Non-pigmented ciliary epithelial cell (primary cell): ENCODE measurements at places on chromosomes 13 and 19.

DNA sequence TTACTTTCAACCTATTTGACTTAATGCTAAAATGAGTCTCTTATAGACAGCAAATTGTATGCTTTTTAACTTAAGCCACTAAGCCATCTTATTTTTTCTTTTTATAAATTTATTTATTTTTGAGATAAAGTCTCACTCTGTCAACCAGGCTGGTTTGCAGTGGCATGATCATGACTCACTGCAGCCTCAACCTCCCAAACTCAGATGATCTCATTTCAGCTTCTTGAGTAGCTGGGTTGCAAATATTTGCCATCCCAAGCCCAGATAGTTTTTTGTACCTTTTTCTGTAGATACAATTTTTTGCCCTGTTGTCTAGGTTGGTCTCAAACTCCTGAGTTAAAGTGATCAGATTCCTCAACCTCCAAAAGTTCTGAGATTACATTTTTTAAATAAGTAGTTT, 27.1 kb downstream of the ZNF714 start:
- DNase-seq: no peak

GRCh38 chr13:113084094-113084942, 21.3 kb upstream of the F7 start:
- no peak for DNase-seq

DNA sequence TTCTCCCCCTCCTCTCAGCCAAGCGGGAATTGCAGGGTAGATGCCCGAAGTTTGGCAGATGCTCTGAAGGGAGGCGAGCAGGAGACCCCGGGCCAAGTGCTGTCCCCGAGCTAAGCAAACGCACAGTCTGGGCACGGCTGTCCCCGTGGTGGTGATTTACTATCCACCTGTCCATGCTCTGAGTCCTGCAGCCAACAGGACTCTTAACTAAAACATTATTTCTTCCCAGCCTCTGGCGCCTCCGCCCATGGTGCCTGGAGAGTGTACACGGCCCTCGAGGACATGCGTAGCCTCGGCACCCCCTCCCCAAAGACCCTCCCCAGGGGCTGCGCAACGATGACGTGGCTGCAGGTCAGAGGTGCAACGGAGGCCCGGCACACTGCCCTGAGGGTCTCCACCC, 7.6 kb downstream of the TINCR start:
- no peak for DNase-seq

- DNase-seq: no peak
Measured at GRCh38 chr19:18233224-18233825, 7.1 kb upstream of the PDE4C start.

DNA sequence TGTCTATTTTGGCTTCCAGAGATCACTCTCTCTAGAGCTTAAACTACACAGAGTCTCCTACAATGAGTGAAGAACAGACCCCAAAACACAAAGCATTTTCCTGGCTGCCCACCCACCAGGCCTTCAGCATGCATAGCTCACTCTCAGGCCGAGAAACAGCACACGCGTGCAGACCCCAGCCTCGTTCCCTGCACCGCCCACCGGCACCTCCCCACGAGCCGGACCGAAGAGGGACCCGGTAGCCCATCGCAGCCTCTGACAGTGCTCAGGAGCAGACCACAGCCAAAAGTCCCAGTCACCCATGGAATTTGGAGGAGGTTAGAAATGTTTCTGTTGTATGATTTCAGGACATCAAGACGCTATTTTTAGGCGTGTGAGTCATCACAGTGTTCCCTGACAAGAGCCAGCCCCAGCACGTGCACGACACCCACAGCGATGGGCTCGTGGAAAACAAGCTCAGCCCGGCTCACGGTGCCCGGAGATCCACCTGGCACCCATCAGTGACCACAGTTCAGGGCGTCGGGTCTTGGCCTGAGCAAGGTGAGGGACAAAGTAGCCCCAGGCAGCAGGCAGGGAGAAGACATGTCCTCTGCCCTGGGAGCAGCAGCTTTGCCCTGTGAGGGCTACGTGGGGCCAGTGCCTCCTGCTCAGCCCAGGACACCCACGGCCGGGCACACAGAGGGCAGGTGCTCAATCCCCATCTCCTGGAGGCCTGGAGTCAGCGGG, 50.1 kb upstream of the SPACA7 start:
- DNase-seq: no peak

GRCh38 chr19:33621811-33622504, at the start of gene CHST8:
Gene CHST8 (plus strand): TSS chr19:33621953. CDS start chr19:33689262, 67,309 bp downstream.
- DNase-seq: no peak

DNA sequence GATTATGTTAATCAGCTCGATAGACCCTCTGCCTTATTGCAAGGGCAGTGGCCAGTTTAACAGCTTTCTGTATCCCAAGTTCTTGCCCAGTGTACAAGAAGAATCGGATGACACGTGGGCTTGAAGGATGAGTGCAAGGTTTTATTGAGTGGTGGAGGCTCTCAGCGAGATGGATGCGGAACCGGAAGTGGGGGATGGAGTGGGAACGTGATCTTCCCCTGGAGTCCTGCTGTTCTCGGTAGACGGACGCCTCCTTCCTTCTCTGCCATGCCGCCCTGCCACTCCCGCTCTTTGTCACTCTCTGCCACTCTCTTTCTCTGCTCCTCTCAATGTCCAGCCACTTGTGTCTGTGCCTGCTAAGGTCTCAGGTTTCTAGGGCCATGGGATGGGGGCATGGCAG, 21.0 kb downstream of the RFXAP start:
- DNase-seq: no peak

- no peak for DNase-seq
Measured at GRCh38 chr13:26623125-26623524, 65.6 kb downstream of the WASF3 start.

- no peak for DNase-seq
Measured at GRCh38 chr13:21328201-21328600, 130.9 kb downstream of the ZDHHC20 start.

DNA sequence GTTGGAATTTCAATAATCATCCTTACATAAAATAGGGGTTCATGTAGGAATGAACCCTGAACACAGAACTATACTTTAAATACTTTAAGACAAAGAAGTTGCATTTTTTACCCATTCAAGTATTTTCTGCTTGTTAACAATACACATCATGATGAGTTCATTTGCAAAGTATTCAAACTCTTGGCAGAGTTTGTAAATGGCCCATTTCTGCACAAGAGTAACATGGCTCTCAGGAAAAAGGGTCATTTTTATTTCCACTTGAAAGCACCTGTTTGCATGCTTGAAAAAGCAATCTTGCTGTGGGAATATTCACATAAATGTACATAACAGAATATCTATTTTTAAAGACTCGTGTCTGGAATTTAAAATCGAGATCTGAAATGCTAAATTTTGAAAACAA, 18.1 kb downstream of the ESD start:
- no peak for DNase-seq

- DNase-seq: no peak
Measured at GRCh38 chr19:3975637-3976087, 4.8 kb upstream of the DAPK3 start.

DNA sequence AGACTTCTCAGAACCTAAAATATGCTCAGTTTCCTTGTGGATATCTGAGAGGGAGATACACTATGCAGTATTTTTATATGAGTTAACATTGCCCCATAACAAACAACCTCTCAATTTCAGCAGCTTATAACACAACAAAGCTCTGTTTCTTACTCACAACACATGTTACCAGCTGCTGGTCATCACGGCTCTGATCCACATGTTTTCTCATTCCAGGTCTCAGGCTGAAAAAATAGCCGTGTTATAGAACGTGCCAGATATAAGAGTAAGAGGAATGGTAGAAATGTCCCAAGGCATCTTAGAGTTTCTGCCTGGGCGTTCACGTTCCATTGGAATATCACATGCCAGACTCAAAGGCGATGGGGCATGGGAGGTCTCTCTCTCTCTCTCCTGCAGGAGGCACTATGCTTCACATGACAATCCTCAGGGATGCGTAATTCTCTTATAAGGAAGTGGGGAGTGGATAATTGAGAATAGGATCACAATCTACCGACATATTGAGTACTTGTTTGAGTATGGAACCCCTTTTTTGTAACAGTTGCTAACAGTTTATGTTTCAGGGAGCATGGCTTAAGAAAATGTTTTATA, 246.6 kb downstream of the NHLRC3 start:
- no peak for DNase-seq

GRCh38 chr19:38401148-38401547, 1.7 kb upstream of the FAM98C start:
- DNase-seq: no peak

GRCh38 chr19:13899912-13900584, 5.9 kb downstream of the BRME1 start:
- no peak for DNase-seq

GRCh38 chr13:49869519-49869918, 66.6 kb downstream of the SPRYD7 start:
- DNase-seq: no peak

DNA sequence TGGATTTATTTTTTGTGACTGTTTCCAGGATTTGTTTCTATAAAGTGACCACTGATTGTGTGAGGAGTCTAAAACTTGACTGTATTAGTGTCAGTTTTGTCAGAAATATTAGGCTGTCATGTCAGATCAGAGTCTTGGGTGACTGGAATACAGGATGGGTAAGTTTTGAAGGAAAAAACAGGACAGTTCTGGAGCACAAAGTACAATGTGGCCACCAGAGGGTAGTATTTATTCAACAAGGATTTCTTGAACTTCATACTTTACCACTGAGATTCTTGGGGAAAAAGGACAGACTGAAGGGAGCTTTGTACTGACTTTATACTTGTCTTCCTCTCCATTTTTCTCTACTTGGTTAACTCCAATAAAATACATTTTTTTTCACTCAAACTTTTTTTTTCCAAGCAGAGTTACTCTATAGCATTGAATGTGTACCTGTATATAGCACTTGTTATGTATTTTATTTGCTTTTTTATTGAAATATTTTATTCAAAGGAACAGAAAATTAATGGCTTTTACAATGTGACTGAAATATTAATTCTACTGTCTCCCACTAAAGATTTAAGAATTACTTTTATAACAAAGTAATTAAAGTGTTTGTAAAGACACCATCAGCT, 51.1 kb downstream of the LMO7 start:
- no peak for DNase-seq

GRCh38 chr13:43473437-43473836, 313.3 kb downstream of the ENOX1 start:
- no peak for DNase-seq

DNA sequence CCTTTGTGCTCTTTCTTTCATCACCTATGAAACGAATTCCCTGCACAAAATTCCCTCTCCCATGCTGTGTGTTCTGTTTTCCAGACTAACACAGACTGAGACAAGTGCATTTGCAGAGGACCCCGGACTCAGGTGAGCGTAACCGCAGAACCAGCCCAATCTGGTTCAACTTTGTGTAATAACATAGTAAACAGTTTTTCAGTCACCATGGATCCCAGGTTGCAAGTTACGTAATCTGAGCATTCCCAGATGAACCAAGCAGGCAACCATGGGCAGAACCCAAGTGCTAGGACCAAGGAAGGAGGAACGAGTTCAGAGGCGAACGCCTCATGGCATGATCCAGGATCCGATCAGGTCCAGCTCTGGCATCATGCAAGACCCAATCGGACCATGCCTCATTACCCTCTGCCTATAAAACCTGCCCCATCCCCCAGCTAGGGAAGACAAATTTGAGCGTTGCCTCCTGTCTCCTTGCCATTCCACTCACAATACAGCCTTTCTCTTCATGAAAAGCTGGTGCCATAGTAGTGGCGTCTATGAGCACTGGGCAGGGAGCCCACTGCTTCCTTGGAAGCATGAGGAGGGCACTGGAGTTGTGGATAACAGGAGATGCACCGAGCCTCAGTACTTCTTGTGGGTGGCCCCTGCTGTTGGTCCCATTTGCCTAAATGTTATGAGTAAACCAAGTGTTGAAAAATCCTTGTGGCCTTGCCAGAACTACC, 107.6 kb downstream of the ABCC4 start:
- DNase-seq: no peak

GRCh38 chr19:41541990-41542584, 33.9 kb upstream of the CEACAM21 start:
- no peak for DNase-seq

DNA sequence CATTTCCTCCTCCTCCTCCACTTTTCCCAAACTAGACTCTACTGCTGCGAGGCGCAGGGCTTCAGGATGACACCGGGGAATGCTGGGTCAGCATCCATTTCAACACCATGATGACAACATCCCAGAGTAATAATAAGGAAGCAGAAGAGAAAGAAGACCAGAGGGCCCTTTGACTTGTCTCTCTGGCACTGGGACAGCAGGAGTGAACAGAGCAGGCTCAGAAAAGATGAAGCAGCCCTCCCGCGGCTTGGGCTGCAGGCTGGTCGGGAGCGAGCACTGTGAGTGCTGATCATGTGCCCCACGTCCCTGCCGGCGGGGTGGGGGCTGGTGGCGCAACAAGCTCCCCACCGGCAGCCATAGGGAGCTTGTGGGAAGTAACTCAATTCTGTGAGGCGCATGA, 30.5 kb downstream of the RANBP3 start:
- no peak for DNase-seq

- DNase-seq: no peak
Measured at GRCh38 chr19:11179716-11180297, 17.5 kb downstream of the KANK2 start.

DNA sequence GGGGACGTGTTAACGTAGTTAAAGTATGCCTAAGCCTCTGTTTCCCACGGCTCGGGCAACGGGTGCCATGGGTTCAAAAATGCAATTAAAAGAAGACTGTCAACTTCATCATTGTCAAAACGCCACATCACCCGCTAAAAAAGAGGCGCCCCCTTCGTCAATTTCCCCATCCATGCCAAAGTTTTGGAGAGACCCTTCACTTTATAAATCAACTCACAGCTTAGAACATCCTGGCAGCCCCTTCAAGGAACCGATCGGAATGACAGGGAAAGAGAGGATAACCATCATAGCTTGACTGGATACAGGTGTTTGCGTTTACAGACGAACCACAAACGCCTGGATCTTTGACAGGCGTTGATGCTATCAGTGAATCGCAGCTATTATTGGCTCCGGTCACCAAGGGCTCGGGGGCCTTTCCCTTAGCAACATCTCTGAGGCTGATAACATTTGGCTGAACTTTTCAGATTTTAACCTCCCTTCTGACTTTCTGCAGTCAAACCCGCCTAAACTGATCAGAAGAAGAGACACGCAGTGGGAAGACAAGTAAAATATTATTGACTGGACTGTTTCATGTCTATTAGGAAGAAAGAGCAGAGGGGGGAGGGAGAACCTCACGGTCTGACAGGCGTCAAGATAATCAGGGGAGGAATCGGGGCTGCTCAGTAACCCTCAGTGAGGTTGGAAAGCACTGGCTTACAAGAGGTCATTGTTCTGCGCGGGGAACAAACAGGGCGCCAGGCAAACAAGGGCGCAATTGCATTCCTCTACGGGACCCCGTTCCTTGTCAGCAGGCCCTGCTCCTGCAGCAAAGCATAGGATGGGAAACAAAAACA, 322.5 kb upstream of the ZNF507 start:
- DNase-seq: no peak

GRCh38 chr13:76882431-76882830, 3.8 kb downstream of the KCTD12 start:
- peak; percentile 15 for DNase-seq

DNA sequence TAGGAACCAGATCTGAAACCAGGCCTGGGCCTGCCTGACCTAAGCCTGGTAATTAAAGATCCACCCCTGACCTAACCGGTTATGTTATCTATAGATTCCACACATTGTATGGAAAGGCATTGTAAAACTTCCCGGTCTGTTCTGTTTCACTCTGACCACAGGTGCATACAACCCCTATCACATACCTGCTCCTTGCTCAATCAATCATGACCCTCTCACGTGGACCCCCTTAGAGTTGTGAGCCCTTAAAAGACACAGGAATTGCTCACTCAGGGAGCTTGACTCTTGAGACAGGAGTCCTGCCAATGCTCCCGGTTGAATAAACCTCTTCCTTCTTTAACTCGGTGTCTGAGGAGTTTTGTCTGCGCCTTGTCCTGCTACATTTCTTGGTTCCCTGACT, 27.3 kb upstream of the ZNF562 start:
- DNase-seq: no peak

GRCh38 chr19:43407416-43408005, 7.2 kb upstream of the TEX101 start:
- DNase-seq: no peak
